ENCODE measurements at places on chromosomes 7 and 10. TPM values are rescaled to one million over a fixed set of nuclear protein-coding genes. Genes with fewer than 3 reads are reported as not detected.

- no peak for DNase-seq
Observed at GRCh38 chr10:76115131-76115470, 683.7 kb downstream of the LRMDA start.

DNA sequence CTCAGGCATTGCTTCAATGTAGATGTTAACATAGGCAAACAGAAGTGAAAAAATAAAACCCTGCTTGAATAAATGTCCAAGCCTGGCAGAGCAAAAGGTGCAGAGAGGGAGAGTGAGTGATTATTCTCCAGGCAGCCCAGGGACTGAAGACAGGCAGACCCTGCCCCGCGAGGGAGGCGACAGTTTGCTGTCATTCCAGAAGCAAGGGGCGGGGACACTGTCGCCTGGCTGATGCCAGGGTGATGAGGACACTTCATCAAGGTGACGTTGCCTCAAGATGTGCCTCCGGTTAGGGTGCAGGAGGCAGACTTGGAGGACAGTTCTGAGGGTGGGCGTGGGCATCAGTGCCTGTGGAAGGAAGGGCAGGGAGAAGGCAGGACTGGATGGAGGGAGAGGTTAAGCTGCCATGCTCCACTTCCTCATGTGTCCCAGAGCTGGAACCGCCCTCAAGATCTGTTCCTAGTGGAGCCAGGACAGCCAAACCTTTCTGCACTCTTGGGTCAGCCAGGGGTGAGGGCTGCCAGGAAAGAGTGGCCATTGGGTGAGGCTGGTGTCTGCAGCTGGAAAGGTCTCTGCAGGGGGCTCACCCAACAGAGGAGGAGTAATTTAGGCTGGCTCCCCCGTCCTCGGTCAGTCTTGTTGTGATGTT, 560.5 kb upstream of the MKI67 start:
- no peak for DNase-seq

DNA sequence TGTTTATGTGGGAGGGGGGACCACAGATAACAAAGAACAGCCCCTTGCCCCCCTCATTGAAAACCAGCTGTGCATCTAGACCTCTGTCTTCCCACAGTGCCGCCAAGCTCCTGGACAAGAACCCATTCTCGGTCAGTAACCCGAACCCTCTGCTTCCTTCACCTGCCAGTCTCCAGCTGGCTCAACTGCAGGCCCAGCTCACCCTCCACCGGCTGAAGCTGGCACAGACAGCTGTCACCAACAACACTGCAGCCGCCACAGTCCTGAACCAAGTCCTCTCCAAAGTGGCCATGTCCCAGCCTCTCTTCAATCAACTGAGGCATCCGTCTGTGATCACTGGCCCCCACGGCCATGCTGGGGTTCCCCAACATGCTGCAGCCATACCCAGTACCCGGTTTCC, 91.0 kb upstream of the PDCD4 start:
- no peak for DNase-seq

- DNase-seq, result no peak
Observed at GRCh38 chr10:13351340-13351915, 3.3 kb upstream of the SEPHS1 start.

The TAS2R41 gene
- not detected for total RNA-seq

DNA sequence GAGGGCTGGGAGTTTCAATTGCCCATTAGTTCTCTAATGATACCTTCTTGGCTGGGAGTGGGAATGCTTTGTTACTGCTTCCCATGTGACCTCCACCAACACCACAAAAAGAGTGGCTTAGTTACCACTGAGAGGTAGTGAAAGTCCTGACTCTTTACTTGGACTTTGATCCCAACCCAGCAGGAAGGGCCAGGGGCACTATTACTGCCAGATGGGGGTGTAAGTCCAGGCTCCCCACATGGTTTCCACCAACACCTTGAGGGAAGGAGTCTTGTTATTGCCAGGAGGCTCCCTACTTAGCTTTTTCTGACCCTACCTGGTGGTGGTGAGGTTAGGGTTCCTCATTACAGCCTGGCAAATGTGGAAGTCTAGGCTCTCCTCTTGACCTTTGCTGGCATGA, 11.4 kb downstream of the GGCT start:
- peak; percentile 34 for DNase-seq
